ENCODE measurements at places on chromosomes 5 and 9.

DNA sequence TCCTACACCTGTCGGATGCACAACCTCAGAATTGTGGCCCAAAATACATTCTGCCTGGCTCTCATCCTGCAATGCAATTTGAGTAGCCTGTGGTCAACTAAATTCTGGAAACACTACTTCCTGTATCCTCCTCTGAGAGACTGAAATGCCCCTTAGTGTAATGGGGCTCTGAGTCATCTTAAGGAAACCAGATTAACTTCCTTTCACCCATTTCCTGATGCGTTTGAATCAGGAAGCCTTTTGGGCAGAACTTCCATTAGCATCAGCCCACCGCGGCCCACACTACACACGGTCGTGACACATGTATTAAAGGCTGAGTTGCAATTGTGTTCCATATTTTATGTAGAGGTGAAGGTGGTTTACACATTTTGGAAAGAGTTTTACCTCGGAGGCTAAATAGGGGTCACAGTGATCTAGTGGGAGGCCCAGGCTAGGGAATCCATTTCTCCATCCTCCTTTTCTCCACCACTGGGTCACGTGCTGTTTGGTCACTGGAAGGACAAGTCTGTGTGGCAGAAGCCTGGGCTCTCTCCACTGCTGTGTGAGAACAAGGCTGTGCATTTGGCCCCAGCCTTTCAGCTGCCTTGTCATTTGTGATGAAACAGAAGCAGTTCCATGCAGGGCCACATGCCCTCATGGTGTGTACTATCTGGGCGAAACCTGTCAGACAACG lies 55.9 kb downstream of the DAP start:
- DNase-seq, result no peak

GRCh38 chr5:164504141-164504772 lies 998.8 kb downstream of the MAT2B start:
- DNase-seq, result peak; percentile 39

GRCh38 chr9:20289423-20290010 lies 332.8 kb downstream of the MLLT3 start:
- DNase-seq, result no peak

DNA sequence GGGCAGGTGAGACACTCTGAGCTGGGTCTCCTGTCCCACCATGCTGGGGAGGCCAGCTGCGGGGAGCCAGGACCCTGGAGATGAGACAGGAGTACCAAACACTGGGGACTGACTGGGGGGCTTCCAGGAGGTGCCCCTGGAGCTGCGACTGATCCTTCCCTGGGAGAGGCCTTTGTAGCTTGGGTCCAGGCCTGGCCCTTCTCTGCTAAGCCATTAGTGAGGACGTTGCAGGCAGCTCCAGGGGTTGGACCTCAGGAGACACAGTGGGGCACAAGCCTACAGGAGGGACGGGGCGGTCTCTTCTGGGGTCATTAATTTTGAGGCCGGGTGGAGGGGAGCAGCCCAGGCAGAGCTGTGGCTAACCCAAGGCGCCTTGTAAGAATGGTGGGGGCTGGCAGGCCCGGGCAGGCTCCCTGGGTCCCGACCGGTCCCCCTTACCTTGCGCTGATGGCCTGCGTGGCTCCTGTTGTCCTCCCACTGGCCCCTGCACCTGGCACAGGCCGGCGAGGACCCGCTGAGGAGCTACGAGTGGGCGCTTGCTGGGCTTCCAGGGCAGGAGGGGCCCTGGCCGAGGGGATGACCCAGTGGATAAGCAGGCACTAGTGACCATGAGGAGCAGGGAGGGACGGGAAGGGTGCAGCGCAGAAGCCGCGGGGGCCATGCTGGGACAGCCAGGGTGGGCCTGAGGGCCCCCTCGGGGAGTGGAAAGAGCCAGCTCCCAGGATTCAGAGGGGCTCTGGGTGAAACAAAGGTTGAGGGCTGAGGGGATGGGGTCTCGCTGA lies 5.1 kb downstream of the MRPS2 start:
- DNase-seq, result no peak

DNA sequence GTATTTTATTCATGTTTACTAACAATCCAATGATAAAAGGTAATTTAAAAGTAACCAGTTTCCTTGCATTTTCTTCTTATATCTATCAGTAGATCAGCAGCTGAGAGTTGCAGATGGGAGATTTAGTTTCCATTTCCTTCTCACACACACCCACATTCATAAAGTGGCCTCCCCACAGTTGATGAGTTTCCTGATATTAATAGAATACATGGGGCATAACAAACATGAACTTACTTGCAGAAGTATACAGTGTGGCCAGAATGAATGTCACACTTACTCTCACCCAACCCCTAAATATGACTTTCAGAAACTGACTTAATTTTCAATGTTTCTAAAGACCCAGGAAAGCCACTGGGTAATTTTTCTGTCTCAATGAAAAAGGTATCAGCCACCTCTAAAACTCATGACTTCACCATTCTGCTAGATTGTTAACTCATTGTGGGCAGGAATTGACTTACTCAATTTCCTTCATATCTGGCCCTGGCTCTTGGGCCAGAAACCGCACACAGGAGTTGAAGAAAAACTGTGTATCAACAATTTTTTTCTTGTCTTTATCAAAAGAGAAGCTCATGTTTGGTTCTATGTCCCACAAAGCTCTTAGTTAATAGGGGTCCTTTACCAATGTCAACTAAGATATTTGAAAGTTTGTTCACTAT lies 63.5 kb upstream of the OSMR start:
- DNase-seq, result no peak

GRCh38 chr9:99485459-99485858 lies 263.4 kb downstream of the SEC61B start:
- DNase-seq, result no peak

DNA sequence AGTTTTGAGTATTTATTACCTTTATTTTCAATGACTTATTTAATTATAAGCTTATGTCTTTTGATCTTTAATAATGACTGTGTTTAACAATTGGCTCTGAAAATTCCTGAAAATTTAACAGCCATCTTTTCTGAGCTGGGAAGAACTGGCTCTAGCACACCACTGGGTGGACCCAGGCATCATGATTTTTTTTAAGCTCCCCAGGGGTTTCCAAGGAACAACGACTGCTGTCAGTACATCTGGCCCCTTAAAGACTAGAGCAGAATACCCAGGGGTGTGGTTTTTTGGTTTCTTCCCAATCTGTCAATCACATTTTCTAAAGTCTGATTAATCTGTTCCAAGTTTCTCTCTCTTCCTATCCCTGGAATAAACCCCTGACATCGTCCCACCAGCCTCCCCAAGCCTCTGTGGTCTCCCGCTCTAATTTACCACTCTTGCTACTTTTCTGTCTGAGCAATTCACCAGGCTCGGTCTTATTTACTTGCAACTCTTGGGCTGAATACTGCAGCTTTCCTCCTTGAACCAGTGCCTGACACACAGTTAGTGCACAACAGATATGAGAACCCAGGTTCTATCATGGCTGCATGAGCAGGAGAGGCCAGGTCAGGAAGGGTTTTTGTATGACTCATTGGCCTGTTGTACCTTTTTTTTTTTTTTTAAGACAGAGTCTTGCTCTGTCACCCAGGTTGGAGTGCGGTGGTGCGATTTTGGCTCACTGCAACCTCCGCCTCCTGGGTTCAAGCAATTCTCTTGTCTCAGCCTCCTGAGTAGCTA lies 321.9 kb downstream of the ZSWIM6 start:
- DNase-seq, result no peak

DNA sequence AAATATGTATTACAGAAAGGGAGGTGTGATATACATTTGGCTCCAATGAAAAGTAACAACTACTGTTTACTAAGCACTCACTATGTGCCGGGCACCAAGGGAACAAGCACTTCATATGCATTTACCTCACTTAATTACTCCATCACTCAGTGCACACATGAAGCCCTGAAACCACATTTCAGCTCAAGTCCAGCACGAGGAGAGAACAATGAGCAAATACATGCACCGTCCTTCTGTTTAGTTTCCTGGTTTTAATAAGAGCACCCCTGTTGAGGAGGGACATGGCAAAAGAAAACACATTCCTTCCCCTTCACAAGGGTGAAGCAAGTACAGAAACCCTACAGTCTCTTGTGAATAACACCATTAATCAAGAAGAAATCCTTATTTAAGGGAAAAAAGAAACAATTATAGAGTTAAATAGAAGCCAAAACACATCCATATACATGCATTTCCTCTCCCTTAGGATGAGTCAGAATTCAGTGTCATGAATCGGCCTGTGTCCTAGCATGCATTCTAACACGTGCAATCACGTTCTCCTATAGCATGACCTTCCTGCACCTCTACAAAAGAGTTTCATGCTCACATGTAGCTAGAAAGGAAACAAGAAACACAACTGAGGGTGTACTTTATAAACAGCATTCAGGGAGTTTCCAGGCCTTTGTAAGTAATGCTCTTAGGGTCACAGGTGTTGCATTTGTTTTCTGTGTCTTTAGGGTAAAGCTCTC lies 411.6 kb downstream of the BNC2 start:
- no peak for DNase-seq

- no peak for DNase-seq
Measured at GRCh38 chr5:150353032-150353675, 4.3 kb upstream of the TCOF1 start.

GRCh38 chr5:128674837-128675446 lies 136.9 kb upstream of the FBN2 start:
- DNase-seq, result no peak

DNA sequence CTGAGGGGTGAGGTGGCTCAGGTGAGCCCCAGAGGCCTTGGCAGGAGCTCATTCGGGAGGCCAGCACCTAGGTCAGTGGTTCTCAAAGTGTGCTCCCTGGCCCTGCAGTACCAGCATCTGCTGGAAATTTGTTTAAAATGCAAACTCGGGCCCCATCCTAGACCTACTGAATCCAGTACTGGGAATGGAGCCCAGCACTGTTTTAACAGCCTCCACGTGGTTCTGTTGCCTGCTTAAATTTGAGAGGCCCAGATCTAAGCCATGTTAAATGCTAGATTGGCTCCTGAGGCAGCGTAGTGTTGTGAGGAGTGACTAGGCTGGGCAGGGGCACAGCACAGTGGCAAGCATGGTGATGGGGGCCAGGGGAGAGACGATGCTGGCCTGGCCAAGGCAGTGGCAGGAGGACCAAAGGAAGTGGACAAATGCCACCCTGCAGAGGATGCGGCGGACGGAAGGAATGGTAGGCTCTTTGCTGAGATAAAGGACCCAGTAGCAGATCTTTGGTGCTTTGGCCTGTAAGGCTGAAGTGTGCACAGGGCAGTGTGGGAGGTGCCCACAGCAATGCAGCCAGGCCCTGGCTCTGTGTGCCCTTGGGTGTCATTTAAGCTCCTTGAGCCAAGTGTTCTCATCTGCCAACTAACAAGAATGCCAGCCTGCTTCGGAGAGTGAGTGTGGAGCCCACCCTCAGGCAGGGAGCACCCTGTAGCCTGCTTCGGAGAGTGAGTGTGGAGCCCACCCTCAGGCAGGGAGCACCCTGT lies 4.2 kb downstream of the PRR7 start:
- DNase-seq, result no peak

GRCh38 chr5:68419637-68420452 lies 204.3 kb downstream of the PIK3R1 start:
- no peak for DNase-seq

DNA sequence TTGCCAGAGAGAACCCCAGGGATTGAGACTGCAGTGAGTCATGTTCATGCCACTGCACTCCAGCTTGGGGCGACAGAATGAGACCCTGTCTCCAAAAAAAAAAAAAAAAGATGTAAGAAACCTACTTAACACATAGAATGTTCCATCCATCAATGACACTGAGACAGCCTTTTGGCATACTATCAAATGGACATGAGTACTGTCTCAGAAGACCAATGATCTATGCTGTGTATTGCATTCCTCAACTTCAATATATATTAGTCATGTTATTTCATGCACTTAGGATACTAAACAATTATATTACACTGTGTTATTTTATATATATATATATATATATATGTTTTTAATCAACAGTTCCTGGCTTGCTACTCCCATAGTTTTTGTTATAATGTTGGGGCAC lies 57.1 kb upstream of the ANKH start:
- DNase-seq, result no peak

- no peak for DNase-seq
Measured at GRCh38 chr9:90340421-90340820, 302.2 kb downstream of the DIRAS2 start.

- DNase-seq, result no peak
Measured at GRCh38 chr5:89106480-89106879, 223.5 kb upstream of the MEF2C start.

GRCh38 chr9:35070823-35071813 lies 1.3 kb downstream of the VCP start:
- DNase-seq, result no peak

DNA sequence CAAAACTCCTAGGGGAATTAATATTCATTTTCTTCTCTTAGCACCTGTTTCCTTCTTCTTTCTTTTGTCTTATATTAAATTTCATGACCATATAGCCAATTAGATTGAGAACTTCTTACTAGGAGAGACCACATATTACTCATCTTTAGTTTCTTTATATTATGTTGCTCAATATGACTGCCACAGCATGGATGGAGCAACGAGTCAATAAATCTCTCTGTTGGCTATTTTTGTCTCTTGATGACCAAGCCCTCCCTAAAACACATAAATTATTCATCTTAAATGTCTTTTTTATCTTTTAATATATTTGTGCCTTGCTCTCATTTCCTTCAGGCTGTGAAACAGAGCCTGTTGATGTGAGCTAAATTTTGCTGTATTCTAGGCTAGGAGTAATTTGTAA lies 123.0 kb downstream of the ADAMTSL1 start:
- no peak for DNase-seq

GRCh38 chr5:10018201-10019069 lies 231.3 kb downstream of the ATPSCKMT start:
- DNase-seq, result no peak

DNA sequence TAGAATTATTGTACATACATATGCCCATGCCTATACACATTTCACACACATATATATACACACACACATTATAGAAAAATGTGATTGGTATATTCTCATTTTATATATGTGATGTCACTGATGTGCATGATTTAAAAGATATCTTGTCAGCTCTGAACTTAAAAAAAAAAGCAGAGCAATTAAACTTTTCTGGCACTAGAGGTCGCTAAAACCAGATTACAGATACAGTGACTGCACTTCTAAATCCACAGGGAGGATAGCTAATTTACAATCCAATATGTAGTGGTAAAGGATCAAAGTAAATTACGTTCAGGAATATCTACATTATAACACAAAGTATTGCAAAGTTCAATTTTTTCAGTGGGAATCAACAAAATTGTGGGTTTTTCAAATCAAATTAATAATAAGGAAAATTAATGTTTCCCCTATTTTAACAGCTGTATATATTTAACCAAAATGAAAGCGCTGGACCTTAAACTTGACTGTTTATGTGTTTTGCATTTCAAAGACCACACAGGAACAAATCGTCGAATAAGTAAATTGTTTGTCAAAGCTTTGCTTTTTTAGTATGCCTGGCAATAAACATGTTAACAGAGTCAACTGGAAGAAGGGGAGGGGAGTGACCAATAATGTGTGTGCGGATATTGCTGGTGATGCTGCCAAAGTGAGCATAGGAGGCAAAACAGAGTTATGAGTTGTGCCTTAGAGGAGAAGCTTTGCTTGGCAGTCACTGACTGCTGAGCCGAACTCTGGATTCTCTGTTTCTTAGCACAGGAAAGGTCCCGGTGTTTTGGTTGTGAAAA lies 1201.4 kb upstream of the C9orf72 start:
- DNase-seq, result peak; percentile 14

Data from CD4-positive, CD25-positive, alpha-beta regulatory T cell (primary cell).